Activated T-helper 1 cell treated with anti-CD3 and anti-CD28 coated beads, Interleukin-12 subunit alpha, Interleukin-12 subunit beta, Interleukin-2, Interleukin-4 antibody, amounts not matched to agents 30 ng/mL and 10 ng/mL and 1 ng/mL, durations not matched to agents 14 hours and 24 hours and 36 hours (primary cell): ENCODE measurements at places on chromosomes 5 and 9.

- DNase-seq, result no peak
These were observed 35.3 kb upstream of the RNF20 start for GRCh38 chr9:101498323-101498722.

DNA sequence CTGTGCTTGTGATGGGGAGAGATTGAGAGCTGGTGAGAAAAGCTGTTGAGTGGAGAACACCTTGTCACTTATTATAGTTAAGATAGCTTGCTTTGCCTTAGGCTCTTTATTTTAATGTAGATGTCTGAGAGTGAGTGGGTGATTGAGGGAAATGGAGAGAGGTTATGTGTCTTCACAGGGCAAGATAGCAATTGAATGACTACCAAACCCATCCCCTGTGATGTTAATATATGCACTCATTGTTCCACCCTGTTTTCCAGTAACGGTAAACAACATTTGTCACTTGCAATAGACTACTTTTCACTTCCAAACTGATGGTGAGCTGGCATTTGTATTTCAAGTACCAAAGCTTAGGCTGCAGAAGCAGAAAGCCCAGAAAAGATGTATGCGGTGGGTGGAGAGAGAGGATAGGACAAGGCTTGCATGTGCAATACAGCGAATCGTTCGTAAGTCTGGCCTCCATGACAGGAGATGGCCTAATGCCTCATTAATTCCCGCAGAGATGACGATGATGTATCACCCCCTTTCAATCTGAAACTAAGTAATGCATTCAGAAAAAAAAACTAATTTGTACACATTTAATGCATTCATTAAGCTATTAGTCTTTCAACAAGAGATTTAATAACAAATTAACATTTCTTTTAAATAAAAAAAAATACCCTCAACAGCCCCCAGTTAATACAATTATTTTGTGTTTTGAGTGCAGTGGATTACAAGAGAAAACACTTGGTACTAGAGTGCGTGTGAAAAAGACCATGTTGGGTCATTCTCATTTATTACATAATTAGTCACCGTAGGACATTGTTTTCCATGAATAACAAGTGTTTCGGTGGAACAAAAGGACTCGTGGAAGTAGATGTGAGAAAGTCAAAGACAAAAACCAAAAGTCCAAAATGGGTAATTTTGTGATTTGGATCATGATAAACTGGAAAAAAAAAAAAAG is 699.0 kb downstream of the BRINP1 start:
- DNase-seq, result no peak

- no peak for DNase-seq
These were observed 27.9 kb upstream of the CTNNA1 start for GRCh38 chr5:138725153-138725817.

DNA sequence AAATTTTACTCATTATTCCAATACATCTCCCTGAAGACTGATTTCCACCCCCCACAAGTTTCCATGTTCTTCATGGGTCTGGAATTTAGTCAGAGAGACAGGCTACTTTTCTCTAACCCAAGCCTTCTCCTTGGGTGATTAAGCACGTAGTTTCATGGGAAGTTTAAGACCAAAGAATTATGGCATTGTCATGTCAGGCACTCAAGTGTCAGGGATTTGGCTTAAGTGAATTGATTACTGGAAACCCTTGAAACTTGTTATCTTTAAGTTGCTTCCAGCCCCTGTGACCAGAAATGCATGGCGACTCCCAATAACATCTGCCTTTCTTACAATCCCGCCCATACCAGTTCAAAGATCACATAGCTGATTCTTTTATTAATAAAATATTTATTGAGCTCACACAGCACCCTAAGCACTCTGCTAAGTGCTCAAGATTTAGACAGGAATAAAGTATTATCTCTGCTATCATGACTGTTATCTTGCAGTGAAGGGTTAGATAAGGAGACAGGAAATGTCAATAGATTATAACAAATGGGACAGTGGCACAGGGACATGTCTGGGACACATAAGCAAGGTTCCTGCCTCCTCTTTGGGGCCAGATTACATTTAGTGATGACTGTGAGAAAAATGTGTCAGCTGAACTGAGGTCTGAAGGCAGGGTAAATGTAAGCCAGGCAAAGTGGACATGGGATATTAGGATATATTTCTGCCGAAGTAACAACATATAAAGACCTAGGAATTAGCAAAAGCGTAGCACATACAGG is 241.2 kb upstream of the TNC start:
- no peak for DNase-seq

- DNase-seq, result no peak
These were observed 105.0 kb downstream of the SEMA6A start for GRCh38 chr5:116469631-116470030.

DNA sequence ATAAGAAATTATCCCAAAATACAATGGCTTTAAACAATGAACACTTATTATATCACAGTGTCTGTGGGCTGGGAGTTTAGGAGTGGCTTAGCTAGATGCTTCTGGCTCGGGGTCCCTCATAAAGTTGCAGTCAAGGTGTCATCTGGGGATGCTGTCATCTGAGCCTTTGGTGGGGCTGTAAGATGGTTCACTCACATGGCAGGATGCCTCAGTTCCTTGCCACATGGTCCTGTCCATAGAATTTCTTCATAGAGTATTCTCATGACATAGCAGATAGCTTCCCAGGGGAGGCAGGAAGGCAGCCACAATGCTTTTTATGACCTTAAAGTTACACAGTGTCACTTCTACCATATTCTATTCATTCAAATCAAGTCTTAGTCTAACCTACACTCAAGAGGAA is 51.2 kb upstream of the HMHB1 start:
- no peak for DNase-seq

- no peak for DNase-seq
These were observed 273.2 kb downstream of the SMARCA2 start for GRCh38 chr9:2288309-2288708.
